GM12878 (cell line): ENCODE measurements at places on chromosomes 11 and 22. TPM values are rescaled to one million over a fixed set of nuclear protein-coding genes. Genes with fewer than 3 reads are reported as not detected.

- H3K27me3 ChIP-seq = no peaks in the 10 kb centered on the region; the same call in 1 of the 2 replicates
- no peak for DNase-seq
- no peak overlapping the region for H3K27ac ChIP-seq
- H3K4me1 ChIP-seq = no peaks in the 10 kb centered on the region
- no peaks in the 10 kb centered on the region for H3K36me3 ChIP-seq
- no peak overlapping the region for H3K4me3 ChIP-seq
These were observed 45.0 kb downstream of the EIF3F start for GRCh38 chr11:8032122-8032521.

DNA sequence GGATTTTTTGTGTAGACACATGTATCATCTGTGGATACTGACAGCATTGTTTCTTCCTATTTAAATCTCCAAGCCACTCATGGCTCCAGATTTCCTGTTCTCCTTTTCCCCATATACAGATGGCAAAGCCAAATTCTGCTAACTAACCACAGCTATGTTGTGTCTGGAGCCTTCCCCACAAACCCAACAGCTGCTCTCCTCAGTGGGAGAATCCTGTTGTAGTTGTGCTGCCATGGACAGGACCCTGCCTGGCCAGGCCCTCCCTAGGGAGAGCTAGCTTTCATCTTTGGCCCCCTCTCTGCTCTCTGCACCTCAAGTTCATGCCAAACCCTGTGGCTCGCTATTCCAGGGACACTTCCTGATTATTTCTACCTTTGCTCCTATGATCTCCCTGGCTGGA is 106.4 kb upstream of the CCDC90B start:
- DNase-seq = no peak
- H3K4me3 ChIP-seq = no peak overlapping the region

DNA sequence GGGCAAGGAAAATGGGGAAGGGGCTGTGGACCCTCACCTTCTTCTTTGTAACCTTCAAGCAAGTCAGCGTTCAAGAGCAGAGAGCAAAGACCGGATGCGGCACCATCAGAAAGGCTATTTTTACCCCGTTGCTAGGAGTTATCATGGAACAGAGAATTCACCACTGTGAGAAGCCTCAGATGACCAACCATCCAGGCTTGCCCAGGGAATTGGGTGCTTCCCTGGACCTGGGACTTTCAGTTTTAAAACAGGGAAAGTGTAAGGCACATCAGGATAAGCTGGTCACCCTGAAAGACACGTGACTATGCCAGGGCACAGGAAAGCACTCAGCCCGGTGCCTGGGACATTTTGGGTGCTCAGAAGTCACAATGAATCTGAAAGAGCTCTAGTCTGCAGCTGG is 10.4 kb downstream of the GALNT18 start:
- H3K36me3 ChIP-seq = no peaks in the 10 kb centered on the region
- H3K4me3 ChIP-seq = no peak overlapping the region
- no peak for DNase-seq
- H3K27ac ChIP-seq = no peak overlapping the region
- no peaks in the 10 kb centered on the region for H3K27me3 ChIP-seq

The PLXNB2 gene
- total RNA-seq = 133 and 134 TPM in 2 replicates

- no peaks in the 10 kb centered on the region for H3K27me3 ChIP-seq
- no peak for DNase-seq
- H3K4me3 ChIP-seq = no peak overlapping the region
- no peak overlapping the region for H3K27ac ChIP-seq
These were observed 30.3 kb upstream of the NECTIN1 start for GRCh38 chr11:119759324-119759723.

DNA sequence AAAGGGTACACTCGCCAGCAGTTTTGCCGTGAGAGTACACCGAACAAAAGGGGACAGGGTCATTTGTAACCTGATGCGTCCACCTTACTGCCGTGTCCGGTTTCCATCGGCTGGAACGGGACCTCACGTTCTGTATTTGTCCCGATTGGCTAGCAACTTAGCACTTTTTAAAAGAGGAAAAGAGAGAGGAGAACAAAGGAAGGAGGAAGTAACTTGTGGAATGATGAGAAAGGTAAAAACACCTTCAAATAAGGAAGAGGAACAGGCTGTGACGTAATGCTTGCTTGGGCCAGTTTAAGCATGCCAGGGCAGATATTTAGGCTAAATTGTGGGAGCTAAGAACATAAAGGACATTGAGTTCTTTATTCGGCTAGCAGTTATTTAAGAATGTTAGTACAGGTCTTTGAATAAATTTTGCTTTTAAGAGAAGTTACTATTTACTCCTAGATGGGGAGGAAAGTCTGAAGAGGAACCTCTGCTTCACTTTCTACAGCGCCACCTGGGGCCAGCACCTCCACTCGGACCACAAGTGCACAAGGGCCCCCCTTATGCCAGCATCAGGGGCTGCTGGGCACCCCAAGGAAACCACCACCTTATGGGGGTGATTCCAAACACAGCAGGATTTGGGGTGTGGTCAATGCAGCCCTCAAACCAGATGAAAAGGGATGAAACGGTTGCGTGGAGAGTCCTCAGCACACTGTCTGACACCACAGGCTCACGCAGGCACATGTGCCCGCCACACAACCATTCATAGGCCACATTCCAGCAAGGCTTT is 5.8 kb downstream of the ARSA start:
- peaks cover 28% of the 10 kb centered on the region for H3K4me1 ChIP-seq
- H3K36me3 ChIP-seq = no peaks in the 10 kb centered on the region; the same call in 1 of the 2 replicates
- H3K27ac ChIP-seq = peak overlapping the region; percentile 97
- H3K27me3 ChIP-seq = no peaks in the 10 kb centered on the region

DNA sequence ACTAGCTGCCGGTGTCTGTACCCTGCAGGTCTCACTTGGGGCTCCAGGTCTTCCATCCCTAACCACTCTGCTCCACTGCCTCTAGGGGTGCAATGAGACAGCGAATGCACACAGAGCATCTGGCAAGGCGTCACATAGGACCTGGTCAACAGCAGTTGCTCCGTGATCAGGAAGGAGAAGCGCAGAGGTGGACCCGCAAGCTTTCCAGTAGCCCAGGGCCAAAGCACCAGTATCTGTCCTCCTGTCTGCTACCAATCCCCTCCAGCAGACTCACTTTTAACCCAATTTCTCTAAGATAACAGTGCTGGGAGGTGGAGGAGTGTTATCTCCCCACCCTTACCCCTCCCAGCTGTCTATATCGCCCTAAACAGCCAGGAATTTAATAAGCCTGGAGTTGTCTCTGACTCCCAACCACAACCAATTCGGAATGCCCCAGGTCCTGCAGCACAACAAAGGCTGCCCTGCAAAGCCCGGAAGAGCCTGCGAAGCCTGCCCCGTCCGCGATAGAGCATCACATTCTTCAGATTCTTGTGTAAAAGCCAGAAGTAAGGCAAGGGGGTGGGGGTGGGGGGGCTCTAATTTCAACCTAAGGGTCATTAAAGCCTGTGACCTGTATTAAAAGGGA is 19.3 kb downstream of the MYH9 start:
- H3K27me3 ChIP-seq = no peaks in the 10 kb centered on the region
- peaks cover 35% of the 10 kb centered on the region for H3K36me3 ChIP-seq
- peaks cover 75% of the 10 kb centered on the region for H3K4me1 ChIP-seq

The ZP1 gene
- total RNA-seq = not detected in 2 replicates
